ENCODE measurements at places on chromosomes 3 and 15. TPM values are rescaled to one million over a fixed set of nuclear protein-coding genes. Genes with fewer than 3 reads are reported as not detected.

Gene ASB14
- total RNA-seq, result not detected

Gene AMT
- total RNA-seq, result 0.93 TPM

Gene KLF15
- total RNA-seq, result 6.9 TPM

Gene CCDC191
- 0.67 TPM for total RNA-seq

Gene DZIP3
- total RNA-seq, result 20.7 TPM

Gene NPAP1
- not detected for total RNA-seq

Gene MORF4L1
- 258 TPM for total RNA-seq

Gene GPR62
- total RNA-seq, result not detected

Gene CACNA1D
- total RNA-seq, result 10.5 TPM

Gene SPTBN5
- 3.0 TPM for total RNA-seq

Gene GOLGA8S
- total RNA-seq, result not detected

Gene ZDHHC23
- 1.00 TPM for total RNA-seq

Gene GPR87
- total RNA-seq, result not detected

Gene GAP43
- total RNA-seq, result not detected

Gene IL1RAP
- total RNA-seq, result 85.3 TPM

Gene PLA2G4B
- total RNA-seq, result 1.1 TPM

All from melanocyte of skin (primary cell).